ENCODE measurements at places on chromosomes 12 and 14. TPM values are rescaled to one million over a fixed set of nuclear protein-coding genes. Genes with fewer than 3 reads are reported as not detected.

Gene HOXC6
- total RNA-seq = not detected

- no peak for DNase-seq
These were observed 446.7 kb upstream of the TMEM132C start for GRCh38 chr12:127820271-127820670.

- no peak for DNase-seq
These were observed 145.2 kb downstream of the PRIMA1 start for GRCh38 chr14:93643127-93643526.

Gene LAG3
- 117 TPM for total RNA-seq

Gene SERPINA1
- total RNA-seq = 29.9 TPM

Gene ATN1
- total RNA-seq = 29.9 TPM

All from activated naive CD4-positive, alpha-beta T cell treated with anti-CD3 and anti-CD28 coated beads, Interleukin-2, amount 50 U/mL, for 72 hours (primary cell).